ENCODE measurements at places on chromosomes 3 and 15. TPM values are rescaled to one million over a fixed set of nuclear protein-coding genes. Genes with fewer than 3 reads are reported as not detected.

GRCh38 chr15:71549091-71549490 lies 261.3 kb upstream of the NR2E3 start:
- DNase-seq, result no peak

GRCh38 chr3:163011596-163011995 lies 1515.0 kb downstream of the OTOL1 start:
- no peak for DNase-seq

DNA sequence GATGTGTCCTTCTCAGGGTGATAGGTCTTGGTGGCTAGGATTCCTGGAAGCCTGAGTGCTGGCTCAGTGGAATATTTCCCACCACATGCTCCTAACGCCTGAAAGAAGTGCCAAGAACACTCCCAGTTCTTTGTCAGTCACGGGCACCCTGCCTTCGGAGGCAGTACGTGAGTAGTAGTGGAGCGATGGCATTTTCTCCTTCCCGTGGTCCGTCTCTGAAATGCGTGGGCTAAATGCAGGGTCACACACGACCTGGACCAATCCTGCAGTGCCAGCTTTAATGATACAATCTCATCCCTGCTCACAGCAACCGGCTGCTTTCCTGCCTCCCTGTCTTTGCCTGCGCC lies 14.5 kb downstream of the H1-8 start:
- DNase-seq, result peak; percentile 86

GRCh38 chr15:88249220-88249619 lies 7.3 kb downstream of the NTRK3 start:
- DNase-seq, result peak; percentile 91

GRCh38 chr3:197949778-197950676 lies at the start of gene RPL35A:
Gene RPL35A, plus strand, starts transcription at chr3:197950190. Its CDS starts 778 bp downstream, at chr3:197950968.
- peak; percentile 94 for DNase-seq

- DNase-seq, result no peak
Observed at GRCh38 chr3:157660847-157661246, 157.6 kb upstream of the VEPH1 start.

The USP19 gene
- polyA plus RNA-seq, result 22.7 TPM

- no peak for DNase-seq
Observed at GRCh38 chr3:187352581-187353575, 15.3 kb upstream of the RTP4 start.

- no peak for DNase-seq
Observed at GRCh38 chr15:74283368-74283767, 47.2 kb downstream of the CCDC33 start.

The CLDN18 gene
- polyA plus RNA-seq, result 0.50 TPM

DNA sequence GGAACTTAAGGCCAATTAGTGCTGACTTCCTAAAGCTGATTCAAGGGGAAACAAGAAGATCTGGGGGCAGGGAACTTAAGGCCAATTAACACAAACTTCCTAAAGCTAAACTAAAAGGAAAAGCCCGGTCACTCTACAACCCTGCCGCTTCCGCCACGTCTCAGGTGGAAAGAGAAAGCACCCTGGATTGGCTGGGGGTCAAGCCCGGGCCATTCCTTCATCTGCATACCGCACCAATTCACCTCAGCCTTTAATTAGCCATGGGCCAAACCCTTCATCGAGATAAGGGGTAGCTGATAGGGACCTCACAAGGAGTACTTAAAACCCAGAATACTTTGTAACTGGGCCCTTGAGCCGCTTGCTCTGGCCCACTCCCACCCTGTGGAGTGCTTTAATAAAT lies 14.4 kb downstream of the TMPRSS7 start:
- no peak for DNase-seq

DNA sequence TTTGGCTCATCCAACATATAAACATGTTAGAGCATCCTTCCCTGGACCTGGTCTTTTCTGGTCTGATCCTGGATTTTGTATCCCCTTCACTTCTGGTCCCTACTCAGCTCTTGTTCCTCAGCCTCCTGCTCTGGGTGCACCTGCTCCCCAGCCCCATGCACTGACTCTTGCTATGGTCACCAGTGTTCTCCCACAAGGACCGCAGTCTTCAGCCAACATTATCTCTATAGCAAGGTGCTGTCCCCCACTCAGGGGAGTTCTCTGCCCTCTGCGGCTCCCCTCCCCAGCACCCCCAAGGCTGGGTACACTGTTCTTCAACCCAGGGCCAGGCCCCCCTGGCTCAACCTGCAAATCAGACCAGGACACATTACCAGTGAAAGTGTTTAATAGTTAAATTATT lies 80.2 kb downstream of the SEC22A start:
- no peak for DNase-seq

DNA sequence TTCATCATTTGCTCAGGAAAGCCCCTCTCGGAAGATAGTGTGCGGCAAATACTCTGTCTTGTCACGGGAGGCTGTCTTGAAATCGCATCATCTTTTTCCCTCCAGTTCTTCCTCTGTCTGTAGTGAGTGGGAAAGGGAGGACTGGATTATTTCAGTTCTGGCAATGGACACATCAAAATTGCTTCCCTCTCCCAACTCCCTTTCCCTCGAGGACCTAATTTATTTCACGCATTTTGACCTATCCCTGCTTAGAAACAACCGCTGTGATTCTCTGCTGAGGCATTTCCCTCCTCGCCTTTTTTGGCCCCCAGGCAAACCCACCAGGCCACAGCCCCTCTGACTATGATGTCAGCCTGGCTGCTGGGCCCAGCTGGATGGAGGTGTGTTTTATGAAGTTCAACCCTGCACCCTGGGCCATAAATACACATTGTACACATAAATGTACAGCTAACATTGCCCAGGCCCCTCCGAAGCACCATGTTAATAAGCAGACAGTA lies 138.7 kb upstream of the LRTM1 start:
- DNase-seq, result no peak

The GRK7 gene
- not detected for polyA plus RNA-seq

The TM6SF1 gene
- 13.0 TPM for polyA plus RNA-seq

The TMEM40 gene
- not detected for polyA plus RNA-seq

GRCh38 chr15:27046880-27047279 lies 75.9 kb downstream of the GABRG3 start:
- DNase-seq, result no peak

The AVEN gene
- polyA plus RNA-seq, result 58.7 TPM

The GXYLT2 gene
- polyA plus RNA-seq, result 2.5 TPM

GRCh38 chr3:174821477-174821876 lies 37.7 kb upstream of the NAALADL2 start:
- no peak for DNase-seq

- DNase-seq, result no peak
Observed at GRCh38 chr15:53588773-53589172, 170.7 kb downstream of the WDR72 start.

- no peak for DNase-seq
Observed at GRCh38 chr3:61617651-61618050, 56.3 kb downstream of the PTPRG start.

The GMNC gene
- not detected for polyA plus RNA-seq

The GOLGA6L4 gene
- 10.7 TPM for polyA plus RNA-seq

GRCh38 chr15:80494351-80494751 lies 90.2 kb downstream of the ARNT2 start:
- DNase-seq, result no peak

The PDCD6IP gene
- polyA plus RNA-seq, result 54.0 TPM

DNA sequence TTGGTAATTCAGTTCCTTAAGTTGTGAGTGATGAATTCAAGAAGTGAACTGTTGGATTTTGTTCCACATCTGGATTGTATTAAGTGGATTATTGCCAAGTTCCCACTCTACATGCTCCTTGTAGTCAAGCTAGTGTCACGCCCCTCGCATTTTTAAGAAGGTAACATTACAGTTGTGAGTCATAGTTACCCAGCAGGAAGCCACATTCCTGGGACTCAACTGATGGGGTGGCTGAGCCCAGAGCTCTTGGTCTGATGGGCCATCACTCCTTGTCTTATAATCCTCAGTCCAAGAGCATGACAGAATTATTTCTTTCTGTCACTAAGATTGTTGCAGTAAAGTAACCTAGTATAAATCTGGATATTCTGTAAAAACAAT lies 102.7 kb downstream of the PTPRG start:
- DNase-seq, result no peak

DNA sequence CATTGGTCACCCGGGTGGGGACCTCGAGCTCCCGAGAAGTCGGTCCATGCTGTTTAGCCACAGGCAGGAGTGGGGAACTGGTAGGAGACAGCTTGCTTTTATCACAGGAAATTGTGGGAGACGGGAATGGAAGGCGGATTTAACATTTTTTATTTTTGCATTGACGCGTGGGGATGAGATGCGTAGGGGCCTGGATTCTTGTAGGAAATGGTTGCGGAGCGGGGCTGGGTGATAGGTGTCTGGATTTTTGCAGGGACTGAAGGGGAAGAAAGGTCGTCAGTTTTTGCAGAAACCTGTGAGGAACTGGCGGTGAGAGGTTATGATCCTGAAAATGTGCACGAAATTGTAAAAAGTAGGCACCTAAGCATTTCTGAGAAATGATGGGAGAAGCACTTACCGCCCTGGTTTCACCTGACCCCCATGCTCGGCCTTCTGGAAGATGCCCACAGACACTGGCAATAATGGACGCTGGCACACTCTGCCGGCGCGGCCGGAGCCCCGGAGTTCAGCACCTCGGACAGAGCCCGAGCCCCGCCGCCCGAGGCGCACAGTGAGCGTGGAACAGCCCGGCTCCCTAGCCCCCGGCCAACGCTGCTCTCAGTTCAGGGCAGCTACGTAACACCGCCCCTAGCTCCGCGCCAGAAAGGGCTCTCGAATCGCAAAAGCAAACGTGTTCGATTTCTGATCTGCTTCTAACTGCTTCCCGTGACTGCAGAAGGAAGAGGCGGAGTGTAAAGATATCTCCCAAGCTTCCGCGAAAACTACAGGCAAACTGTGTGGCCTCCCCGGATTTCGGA lies 928 bp downstream of the ANKRD34C start:
- DNase-seq, result peak; percentile 54

The TMEM42 gene
- 19.1 TPM for polyA plus RNA-seq

DNA sequence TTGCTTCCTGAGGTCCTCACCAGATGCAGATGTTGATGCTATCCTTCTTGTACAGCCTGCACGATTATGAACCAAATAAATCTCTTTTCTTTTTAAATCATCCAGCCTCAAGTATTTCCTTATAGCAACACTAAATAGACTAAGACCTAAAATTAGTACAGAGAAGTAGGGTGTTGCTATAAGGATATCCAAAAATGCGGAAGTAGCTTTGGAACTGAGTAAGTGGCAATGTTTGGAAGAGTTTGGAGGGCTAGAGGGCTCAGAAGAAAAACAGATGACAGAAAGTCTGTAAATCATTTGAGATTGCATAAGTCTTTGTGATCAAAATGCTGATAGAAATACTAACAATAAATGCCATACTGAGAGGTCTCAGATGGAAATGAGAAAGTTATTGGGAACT lies 894.9 kb downstream of the DIPK2A start:
- no peak for DNase-seq

DNA sequence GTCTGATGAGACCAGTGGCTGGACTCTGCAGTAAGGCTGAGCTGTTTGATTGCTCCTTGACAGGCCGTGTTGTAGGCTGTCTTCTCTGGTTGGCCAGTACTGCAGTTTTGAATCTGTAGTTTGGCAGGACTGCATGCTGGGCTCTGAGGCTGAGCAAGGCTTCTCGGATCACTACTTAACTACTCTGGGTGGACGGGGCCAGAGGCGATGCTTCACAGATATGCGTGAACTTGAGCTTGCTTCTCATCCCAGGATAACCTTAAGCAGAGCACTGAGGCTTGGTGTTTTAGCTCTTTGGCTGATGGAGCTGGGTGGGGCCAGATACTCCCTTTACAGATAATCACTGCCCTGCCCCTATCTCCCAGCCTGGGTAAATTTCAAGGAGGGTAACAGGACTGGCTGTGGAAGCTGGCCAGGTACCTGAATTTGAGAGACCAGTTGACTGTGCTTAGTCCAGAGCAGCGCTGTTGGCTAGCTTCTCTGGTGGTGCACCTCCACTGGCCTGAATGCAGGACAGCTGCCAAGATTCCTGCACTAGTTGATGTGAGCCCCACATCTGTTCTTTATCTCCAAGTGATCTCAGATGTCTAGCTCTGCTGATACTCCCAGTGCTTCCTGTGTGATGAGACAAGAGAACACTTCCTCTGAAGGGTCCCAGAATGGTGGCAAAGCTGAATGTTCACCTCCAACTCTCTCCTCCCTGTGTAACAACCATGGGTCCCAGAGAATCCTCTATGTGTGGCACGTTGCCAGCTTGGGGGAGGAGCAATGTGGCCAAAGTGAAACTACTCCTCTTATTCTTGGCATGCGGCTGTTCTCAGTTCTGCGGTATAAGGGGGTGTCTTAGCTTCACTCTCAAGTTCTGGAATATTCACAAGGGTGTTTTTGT lies 37.9 kb downstream of the RPL39L start:
- peak; percentile 92 for DNase-seq

All from aorta (tissue), 5 donors.